ENCODE measurements at places on chromosomes 16 and 17.
A peak's percentile ranks its signal among the peaks of the same experiment; 100 is the strongest.

GRCh38 chr16:47949276-47949675 lies 206.5 kb downstream of the ABCC12 start:
- DNase-seq: no peak

GRCh38 chr17:19787733-19788357 lies 39.7 kb upstream of the ALDH3A1 start:
- DNase-seq: no peak

DNA sequence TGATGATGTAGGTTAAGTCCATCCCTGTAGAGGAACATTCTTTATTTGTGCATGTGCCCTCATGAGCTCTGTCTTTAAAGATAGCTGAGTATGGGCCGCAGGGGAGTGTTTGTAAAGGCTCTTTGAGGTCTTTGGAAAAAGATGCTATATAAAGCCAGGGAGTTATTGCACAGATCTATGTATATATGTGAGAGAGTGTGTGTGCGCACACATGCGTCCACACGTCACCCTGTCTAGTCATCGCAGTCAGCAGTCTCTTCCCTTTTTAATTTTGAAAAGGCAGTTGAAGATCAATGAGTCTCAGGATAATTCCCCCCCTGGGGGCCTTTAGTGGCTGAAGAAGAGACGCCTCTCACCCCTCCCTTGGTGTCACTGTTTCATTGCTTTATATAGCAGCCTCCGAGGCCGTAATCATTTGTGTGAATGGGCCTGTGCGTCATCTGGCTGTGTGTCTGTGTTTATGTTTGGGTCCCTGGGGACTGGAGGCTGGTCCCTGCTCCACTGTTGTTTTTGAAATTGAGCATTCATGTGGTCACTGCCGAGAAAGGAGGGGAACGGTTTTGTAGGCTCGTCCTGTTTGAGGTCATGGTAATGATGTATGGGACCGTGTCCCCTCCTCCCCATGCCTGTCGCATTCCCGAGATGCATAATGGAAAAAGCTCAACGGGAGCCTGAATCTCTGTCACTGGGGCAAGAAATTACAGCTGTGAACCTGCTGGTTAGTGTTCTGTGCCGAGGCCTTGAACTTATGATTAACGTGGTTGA lies 143.9 kb downstream of the SNX29 start:
- no peak for DNase-seq

DNA sequence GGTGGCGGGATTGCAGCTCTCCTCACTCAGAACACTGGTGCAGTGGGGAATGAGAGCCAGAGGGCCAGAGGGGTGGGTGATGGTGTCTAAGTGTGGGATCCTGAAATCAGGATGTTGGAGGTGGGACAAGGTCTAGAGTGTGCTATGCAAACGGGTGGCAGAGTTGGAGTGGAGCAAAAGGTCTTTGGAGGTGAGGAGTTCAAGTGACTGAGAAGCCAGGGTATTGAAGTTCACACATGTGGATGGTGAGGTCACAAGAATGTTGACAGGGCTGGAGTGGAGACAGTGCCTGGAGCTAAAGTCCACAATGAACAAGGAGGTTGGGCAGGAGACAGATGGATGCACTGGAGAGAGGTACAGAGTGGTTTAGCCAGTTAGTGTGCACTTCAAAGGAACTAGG lies 38.3 kb upstream of the MAP3K14 start:
- DNase-seq: no peak

DNA sequence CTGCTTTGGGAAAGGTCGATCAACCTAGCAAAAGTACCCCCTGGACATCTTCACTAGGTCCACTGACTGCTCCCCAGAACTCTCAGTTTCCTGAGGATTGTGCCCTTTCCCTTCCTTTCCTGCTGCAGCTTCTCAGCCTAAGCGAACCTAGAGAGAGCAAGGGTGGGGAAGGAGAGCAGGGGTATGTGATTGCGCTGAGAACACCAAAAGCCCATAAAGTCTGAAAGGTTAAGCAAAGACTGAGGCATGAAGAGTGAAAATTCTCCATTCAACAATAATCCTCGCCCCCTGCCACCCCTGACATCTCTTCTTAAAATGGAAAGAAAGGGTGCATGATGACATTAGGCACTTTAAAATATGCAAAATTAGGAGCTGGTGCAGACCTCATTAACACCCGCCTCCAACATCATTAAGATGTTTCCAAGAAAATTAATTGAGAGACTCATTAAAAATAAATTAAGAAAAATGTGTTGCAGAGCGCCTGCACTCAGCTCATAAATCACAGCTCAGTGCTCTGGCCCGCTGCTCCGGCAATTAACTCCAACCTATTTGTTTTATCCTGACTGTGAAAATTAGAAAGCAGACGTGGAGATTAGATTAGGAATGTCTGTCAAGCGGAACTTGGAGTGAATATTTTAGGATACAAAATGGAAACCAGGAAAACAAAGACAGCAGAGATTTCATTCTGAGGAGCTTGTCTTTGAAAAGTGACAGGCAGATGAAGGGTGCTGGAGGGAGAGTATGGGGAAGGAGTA lies 49.1 kb upstream of the PMFBP1 start:
- no peak for DNase-seq

GRCh38 chr17:57604771-57605674 lies 140.1 kb downstream of the CCDC182 start:
- DNase-seq: peak; percentile 32

DNA sequence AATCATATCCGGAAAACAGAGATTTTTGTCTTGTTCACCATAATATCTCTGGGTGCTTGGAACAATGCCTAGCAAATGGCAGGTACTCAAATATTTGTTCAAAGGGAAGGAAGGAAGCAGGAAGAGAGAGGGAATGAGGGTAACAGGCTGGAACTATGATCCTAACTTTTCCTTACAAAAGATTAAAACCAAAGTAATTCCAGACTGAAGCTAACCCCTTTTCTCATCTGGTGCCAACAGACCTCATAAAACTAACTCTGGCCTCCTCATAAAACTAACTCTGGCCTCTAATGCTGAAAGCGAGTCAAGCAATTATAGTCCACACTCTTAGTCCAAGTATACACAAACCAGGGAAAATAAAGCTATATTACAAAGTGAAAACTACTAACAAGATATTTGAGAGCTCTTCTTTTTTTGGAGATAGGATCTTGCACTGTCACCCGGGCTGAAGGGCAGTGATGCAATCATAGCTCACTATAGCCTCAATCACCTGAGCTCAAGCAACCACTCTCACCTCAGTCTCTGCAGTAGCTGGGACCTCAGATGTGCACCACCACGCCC lies 84.6 kb downstream of the KANSL1 start:
- DNase-seq: no peak

DNA sequence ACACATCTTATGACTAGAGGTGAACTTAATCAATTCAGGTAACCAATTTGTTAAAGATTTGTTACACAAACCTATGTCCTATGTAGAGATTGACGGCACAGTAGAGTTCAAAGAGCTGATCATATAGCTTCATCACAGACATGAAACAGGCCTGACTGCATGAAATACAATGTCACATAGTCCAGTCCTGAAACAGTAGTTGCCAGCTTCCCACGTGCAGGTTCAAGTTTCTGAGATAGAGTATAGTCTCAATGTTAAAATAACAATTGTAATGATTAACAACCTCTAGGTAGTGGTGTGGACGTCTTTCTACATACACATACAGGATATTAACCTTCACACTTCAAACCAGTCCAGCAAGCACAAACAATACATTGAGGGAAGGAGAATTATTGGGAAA lies 640.7 kb upstream of the SOX9 start:
- DNase-seq: no peak

GRCh38 chr16:4290236-4290830 lies 17.5 kb upstream of the TFAP4 start:
- DNase-seq: no peak

GRCh38 chr17:881778-882177 lies 97.8 kb downstream of the NXN start:
- no peak for DNase-seq

DNA sequence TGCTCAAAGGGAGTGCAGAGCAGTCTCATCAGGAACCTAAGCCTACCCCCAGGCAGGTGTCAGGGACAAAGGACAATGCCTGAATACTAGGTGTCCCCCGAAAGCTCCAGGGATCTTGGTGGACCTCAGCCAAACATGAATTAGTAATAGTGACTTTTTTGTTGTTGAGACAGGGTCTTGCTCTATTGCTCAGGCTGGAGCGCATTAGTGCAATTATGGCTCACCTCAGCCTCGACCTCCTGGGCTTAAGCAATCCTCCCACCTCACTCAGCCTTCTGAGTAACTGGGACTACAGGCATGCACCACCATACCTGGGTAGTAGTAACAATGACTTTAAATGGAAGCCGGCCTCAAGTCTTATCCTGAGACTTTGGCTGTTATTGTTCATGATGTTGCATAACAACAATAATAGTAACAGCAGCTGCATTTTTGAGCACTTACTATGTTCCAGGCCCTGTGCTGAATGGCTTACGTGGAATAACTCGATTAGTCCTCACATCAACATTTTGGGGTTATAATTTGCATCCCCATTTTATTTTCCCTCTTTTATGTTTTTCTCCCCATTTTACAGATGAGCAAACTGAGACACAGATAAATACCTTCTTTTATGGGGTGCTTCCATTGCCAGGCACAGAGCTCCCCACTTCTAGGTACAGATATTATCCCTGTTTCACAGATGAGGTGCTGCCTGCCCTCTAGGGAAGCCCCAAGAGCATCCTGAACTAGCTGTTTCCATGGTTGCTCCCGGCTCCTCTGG lies 19.5 kb downstream of the CNGB1 start:
- no peak for DNase-seq

GRCh38 chr17:30433514-30433913 lies 43.7 kb upstream of the GOSR1 start:
- DNase-seq: no peak

DNA sequence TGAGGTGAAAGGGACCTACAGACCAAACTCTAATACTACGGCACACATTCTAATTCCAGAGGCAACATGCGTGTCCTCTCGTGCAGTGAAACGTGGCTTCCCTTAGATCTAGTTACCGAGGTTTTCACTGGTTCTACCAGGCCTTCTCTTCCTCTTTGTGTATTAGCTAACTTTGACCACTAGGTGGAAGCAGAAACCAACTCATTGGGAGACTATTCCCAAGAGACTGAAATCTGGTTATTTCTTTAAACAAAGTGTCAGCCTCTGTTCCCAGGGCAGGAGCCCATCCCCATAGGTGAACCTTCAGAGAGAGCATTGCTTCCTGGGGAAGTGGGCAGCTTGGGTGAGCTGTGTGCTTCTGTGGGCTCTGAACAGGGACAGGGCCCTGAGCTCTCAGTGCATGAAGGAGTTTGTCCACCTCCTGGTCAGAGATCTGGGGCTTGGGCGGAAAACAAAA lies 19.7 kb upstream of the RCVRN start:
- DNase-seq: no peak

DNA sequence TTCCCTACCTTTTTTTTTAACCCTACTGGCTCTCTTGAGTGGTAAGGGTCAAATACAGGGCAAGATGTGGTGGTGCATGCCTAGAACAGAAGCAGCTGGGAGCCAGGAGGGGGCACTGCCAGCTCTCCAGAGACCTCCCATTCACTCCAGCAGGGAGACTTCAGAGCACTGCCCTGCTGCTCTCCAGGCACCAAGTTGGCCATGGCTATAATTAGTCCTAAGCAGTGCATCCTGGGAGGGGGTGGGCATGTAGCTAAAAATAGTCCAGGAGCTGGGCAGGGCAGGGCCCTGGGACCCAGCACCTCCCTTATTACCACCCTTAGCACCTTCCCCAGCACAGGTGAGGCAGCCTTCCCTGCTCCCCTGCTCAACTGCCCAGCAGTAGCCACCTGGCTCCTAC lies 3.5 kb downstream of the CORO6 start:
- no peak for DNase-seq

DNA sequence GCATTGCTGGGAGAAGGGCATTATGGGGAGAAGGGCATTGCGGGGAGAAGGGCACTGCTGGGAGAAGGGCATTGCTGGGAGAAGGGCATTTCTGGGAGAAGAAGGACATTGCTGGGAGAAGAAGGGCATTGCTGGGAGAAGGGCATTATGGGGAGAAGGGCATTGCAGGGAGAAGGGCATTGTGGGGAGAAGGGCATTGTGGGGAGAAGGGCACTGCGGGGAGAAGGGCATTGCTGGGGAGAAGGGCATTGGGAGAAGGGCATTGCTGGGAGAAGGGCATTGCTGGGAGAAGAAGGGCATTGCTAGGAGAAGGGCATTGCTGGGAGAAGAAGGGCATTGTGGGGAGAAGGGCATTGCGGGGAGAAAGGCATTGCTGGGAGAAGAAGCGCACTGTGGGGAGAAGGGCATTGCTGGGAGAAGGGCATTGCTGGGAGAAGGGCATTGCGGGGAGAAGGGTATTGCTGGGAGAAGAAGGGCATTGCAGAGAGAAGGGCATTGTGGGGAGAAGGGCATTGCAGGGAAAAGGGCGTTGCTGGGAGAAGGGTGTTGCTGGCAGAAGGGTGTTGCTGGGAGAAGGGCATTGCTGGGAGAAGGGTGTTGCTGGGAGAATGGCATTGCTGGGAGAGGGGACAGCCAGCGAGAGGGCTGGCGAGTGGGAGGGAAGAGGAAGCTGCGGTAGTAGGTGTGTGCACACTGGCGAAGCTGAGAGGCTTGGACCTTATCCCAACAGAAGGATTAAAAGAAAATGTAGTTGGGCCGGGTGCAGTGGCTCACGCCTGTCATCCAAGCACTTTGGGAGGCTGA lies 4.6 kb upstream of the PYDC1 start:
- DNase-seq: no peak

GRCh38 chr16:65965628-65966027 lies 400.9 kb upstream of the CDH5 start:
- no peak for DNase-seq

GRCh38 chr17:19332371-19333131 lies 30.0 kb downstream of the B9D1 start:
- DNase-seq: no peak

- no peak for DNase-seq
Observed at GRCh38 chr16:26952411-26952810, 114.3 kb upstream of the C16orf82 start.

DNA sequence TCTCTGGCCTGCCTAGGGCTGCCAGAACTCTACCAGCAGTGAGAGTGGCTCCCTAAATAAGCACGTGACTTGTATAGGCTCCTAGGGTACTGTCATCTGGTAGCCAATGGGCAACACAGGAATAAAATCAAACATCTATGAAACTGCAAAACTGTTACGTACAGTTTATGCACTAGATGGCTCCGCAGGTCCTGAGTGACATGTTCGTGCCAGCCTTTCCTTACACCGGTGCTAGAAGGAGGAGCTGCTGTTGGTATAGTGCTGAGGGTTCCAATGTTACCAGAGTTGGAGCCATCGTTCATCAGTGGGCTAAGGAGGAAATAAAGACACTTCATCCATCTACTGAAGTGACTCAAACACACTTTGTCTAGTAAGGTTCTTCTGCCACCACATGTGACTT lies 63.2 kb upstream of the TRAP1 start:
- DNase-seq: no peak

DNA sequence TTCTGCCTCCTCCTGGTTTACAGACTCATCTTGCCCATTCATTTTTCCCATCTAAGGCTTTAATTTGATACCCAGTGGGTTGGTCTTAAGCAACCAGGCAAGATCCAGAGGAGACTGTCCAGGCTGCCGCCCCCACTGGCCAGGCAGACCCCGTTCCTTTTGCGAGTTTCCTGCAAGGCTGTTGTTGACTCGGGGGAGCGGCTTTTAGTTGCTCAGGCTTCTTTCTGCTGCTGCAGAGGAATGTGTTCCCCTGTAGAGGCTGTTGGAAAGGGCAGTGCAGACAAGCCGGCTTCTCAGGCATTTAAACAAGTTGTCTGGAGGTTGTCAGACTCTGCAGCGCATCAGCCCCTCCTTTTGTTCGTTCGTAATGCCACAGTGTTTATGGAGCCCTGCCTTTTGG lies 231.2 kb downstream of the PRKCA start:
- DNase-seq: no peak
